ENCODE measurements at places on chromosomes 7 and 10.

DNA sequence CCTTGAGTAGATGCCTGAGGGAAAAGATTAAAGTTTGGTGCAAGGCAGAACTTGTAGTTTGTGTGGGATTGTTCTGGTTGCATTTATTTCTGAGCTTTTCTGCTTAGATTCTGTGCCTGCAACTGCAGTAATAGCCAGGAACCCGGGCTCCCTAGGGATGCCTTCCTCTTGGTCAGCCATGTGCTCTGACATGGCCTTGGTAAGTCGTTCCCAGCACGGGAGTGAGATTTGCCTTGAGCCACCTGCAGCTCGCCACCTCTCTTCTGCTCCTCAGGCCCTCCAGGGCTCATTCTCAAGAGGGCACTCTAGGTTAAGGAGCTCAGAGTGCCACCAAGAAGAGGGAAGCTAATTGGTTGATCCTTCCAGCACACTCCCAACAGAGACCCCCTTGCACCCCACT is 350.6 kb upstream of the MKI67 start:
- DNase-seq, result no peak

GRCh38 chr10:90871279-90871765 is 452 bp upstream of the RPP30 start:
- no peak for DNase-seq

DNA sequence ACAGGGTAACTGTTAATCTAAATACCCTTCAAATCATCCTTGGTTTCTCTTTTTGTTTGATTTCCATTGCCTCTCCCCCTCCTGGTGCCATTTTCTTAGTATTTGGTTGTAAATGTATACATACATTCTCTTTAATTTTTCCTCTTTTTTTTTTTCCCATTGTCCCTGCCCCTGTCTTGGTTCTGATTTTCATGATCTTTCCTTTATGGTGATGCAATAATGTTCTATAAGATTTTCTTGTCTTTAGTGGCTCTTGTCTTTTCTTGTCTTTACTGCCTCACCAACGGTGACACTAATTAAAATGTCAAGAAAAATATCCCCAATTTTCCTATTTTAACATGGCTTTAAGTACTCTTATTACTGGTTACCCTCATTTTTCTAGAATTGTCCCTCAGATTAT is 135.9 kb upstream of the POT1 start:
- DNase-seq, result no peak

DNA sequence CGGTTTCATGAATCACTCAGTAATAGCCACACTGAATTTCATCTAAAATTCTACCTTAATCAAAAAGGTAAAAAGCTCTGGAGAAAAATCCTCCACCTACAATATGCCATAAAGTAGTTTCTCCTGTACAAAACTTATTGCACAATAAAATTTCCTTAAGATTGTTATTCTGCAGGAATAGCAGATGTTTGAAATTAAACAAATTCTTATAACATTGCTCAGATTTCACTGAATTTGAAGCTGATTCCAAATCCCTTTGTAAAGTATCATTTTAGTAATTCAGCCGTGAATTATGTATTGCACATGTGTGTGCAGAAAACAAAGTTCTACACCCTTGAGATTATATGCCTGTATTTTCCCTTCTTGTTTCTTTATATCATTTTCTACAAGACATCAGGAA is 123.8 kb downstream of the AMPH start:
- DNase-seq, result no peak

- no peak for DNase-seq
Observed at GRCh38 chr7:93359520-93360198, 127.5 kb downstream of the VPS50 start.

- no peak for DNase-seq
Observed at GRCh38 chr10:13003004-13003403, 1.5 kb upstream of the CCDC3 start.

GRCh38 chr10:1152386-1153250 is 96.4 kb downstream of the WDR37 start:
- DNase-seq, result no peak

GRCh38 chr10:108970016-108970415 is 953.3 kb downstream of the XPNPEP1 start:
- no peak for DNase-seq

DNA sequence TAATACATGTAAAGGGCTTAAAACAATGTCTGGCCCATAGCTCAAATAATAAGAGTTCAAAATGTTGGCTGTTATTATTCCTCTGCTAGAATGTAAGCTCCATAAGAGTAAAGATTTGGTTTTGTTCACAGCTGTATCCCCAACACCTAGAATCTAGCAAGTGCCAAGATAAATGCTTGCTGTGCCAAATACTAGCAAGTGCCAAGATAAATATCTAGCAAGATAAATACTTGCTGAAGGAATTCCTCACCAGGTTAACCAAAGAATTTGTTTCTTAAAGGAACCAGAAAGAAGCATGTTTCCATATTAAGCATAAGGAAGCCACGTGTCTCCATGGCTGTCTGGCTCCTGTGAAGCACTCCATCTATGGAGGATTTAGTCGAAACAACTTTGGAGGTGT is 235.2 kb upstream of the SP4 start:
- no peak for DNase-seq

DNA sequence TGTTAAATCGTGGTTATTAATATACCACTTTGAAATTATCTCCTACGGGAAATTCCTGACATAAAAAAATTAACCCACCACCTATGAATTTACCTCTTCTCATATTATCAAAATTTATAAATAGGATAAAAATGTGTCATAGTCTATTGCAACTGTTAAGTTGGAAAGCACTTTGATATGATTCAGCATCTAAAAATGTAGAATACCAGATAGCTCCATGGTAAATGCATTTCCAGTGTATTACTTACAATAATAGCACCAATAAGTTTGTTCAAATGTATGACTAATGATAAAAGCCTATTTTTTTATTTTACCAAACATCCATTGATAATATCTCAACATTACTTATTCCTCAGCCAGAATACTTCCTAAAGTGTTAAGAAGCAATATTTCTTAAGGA is 13.6 kb upstream of the KCND2 start:
- DNase-seq, result no peak

GRCh38 chr10:117345143-117345542 is 30.1 kb downstream of the PDZD8 start:
- DNase-seq, result no peak

GRCh38 chr7:128017460-128017859 is 13.8 kb downstream of the LRRC4 start:
- no peak for DNase-seq

- no peak for DNase-seq
Observed at GRCh38 chr7:36148422-36149065, 4.5 kb upstream of the EEPD1 start.

DNA sequence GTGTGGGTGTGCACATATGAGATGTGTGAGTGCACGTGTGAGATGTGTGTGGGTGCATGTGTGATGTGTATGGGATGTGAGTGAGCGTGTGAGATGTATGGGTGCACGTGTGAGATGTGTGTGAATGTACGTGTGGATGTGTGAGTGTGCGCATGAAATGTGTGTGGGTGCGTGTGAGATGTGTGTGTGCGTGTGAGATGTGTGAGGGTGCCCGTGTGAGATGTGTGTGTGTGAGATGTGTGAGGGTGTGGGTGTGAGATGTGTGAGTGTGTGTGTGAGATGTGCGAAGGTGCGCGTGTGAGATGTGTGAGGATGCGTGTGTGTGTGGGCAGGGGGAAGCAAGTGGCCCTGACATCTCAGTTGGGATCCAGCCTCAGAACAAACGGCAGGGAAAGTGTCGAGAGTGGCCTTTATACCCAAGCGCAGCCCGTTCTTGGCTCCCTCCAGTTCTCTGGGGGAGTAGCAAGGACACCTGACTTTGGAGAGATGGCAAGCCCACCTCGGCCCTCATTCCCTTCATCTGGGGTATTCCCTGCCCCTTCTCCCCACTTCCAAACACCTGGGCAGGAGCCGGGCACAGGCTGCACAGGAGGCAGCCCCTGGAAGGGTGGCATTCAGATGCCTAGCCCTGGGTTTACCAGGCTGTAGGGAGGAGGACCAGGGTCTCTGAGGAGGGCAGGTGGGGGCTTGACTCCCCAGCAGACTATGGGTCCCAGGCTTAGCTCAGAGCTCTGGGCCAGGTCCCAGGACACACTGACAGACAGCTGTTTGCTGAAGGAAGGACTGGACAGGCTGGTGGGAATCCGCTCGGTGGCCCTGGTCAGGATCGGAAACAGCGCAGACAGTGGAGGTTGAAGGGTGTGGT is 31.6 kb downstream of the PPIF start:
- DNase-seq, result no peak

- no peak for DNase-seq
Observed at GRCh38 chr10:102313221-102313896, 68.0 kb downstream of the GBF1 start.

DNA sequence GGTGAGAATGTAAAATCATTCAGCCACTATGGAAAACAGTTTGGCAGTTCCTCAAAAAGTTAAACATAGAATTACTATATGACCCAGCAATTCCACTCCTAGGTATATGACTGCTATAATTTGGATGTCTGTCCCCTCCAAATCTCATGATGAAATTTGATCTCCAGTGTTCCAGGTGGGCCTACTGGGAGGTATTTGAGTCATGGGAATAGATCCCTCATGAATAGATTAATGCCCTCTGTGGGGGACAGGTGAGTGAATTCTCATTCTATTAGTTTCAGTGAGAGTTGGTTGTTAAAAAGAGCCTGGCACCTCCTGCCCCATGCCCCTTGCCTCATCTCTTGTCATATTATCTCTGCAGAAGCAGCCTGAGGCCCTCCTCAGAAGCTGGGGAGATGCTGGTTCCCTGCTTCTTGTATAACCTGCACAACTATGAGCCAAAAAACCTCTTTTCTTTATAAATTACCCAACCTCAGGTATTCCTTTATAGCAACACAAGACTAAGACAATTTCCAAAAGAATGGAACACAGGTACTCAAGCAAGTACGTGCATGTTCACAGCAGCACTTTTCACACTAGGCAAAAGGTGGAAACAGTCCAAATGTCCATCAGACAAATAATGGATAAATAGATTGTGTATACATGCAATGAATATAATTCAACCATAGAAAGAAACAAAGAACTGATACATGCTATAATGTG is 8.8 kb upstream of the SLC25A28 start:
- no peak for DNase-seq

GRCh38 chr10:75685187-75685586 is 253.8 kb downstream of the LRMDA start:
- no peak for DNase-seq

GRCh38 chr10:96637709-96638108 is 50.9 kb upstream of the TM9SF3 start:
- no peak for DNase-seq

- DNase-seq, result peak; percentile 59
Observed at GRCh38 chr10:13787015-13787421, 200.3 kb downstream of the PRPF18 start.

Measured in stimulated activated CD8-positive, alpha-beta memory T cell treated with anti-CD3 and anti-CD28 coated beads, Interleukin-2, amount 100 ng/mL, for 1 hour (primary cell).